ENCODE measurements at places on chromosomes 5 and 9.

- DNase-seq: no peak
These were observed 97.8 kb downstream of the STK32A start for GRCh38 chr5:147332658-147333057.

DNA sequence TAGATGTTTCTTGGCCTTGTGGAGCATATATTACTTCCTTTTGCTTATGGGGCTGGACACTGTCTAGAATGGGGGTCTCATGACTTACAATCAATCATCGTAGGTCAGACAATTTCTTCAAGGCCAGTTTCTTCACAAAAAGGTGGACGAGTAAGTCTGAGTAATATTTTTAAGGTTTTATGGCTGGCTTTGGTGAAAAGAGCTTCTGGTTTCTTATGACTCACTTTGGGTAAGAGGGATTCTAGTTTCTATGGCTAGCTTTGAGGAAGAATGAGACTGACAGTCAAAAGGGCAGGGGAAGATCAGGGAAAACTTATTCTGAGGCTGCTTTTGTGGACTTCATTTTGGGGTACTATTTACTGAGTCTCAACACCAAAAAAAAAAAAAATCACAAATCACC, 2067.2 kb upstream of the C9orf72 start:
- DNase-seq: no peak

DNA sequence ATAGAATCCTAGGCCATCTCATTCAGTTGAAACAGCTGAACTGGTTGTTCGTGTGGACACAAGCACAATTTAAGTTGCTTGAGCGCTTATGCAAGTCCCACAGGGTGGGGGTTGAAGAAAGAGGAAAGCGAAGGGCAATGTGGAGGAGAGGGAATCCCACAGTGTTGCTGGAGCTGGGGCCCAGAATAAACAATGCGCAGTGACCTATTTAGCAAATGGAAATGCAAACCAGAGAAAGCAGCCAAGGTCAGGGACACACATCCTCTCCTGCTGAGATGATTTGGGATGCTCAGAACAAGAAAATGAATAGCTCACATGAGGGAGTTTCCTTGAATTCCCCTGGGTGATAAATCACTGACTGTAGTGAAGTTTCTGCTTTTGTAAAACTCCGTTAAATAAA, 838.3 kb downstream of the TLE4 start:
- no peak for DNase-seq

DNA sequence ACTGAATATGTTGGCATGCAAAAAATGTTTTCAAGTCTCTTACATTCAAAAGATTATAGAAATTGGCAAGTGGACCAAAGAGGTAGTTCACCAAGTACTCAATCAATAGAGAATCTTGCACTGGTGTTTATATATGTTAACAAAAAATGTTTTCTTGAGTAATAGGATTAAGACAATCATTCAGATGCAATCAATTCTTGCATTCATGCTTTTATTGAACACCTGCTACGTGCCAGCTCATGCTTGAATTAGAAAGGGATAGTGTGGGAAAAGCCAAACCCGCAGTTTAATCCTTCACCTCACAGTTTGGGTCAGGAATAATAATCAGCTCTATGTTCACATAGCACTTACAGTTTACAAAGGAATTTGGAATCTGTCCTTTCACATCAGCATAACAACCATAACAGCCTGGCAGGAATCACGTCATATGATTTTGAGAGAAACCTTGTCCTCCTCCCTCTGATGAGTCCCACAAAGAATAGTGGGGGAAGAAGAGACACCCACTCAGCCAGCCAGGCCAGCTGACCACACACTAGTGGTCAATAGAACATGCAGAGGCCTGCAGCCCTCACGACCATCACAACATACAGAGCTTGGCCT, 36.8 kb upstream of the FRRS1L start:
- no peak for DNase-seq

GRCh38 chr9:100715100-100715380, 137.2 kb downstream of the CAVIN4 start:
- DNase-seq: no peak

GRCh38 chr5:6788956-6789649, 75.9 kb downstream of the TENT4A start:
- no peak for DNase-seq

- DNase-seq: no peak
These were observed 100.7 kb downstream of the SH3TC2 start for GRCh38 chr5:148962200-148962550.

DNA sequence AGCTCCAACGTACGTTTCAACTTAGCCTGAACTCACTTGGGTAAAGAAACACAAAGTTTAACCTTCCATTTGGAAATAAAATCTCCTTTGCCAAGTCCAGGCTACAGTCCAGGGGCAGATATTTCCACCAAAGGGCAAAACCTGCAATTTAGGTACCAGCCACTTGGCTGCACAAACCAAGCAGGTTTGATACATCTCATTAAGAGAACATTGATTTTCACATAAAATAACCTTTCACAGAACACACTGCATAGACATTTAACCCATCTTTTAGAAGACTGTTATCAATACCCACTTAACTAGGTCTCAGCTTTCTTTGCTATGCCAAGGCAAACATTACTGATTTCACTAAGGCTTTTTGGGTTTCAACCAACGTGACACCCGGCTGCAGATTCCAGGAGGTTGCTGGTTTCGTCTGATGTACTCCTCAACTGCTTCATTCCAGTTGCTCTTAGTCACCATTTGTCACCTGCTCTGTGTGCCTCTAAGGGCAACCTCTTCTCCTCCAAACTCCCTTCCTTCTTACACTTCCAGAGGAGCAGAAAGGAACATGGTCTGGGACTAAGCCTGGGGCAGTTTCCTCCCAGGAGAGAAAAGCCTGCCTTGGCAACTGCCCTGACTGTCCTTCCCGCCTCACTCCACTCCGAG, 67.1 kb downstream of the EPB41L4B start:
- peak; percentile 58 for DNase-seq

GRCh38 chr9:18699764-18700163, 225.8 kb downstream of the ADAMTSL1 start:
- no peak for DNase-seq

- DNase-seq: no peak
These were observed 69.3 kb upstream of the MELK start for GRCh38 chr9:36503172-36504088.

DNA sequence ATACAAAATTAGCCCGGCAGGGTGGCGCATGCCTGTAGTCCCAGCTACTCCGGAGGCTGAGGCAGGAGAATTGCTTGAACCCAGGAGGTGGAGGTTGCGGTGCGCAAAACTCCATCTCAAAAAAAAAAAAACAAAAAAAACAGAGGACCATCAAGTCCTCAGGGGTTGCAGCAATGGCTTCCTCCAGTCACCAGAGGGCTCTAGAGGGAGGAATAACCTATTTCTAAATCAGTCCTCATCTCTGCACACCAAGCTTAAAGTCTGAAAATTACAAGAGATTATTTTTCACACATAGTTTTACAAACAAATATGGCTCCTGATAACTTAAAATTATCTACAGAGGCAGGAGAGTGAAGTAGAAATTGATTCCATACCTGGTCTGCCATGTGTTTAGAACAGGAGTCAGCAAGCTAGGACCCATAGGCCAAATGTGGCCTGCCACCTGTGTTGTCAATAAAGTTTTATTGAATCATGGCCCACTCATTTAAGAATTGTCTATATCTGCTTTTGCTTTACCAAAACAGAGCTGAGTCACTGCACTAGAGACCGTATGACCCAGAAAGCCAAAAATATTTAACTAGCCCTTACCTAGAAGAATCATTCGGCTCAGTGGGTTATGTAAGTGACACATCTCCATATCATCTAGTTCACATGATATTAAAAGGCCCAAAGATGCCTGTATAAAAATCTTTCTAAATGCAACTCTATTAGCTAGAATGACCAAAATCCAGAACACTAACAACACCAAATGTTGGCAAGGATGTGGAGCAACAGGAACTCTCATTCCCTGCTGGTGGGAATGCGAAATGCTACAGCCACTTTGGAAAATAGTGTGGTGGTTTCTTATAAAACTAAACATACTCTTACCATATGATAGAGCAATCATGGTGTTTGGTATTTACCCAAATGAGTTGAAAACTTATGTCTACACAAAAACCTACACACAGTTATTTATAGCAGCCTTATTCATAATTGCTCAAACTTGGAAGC, 207.7 kb downstream of the FRMD3 start:
- no peak for DNase-seq

DNA sequence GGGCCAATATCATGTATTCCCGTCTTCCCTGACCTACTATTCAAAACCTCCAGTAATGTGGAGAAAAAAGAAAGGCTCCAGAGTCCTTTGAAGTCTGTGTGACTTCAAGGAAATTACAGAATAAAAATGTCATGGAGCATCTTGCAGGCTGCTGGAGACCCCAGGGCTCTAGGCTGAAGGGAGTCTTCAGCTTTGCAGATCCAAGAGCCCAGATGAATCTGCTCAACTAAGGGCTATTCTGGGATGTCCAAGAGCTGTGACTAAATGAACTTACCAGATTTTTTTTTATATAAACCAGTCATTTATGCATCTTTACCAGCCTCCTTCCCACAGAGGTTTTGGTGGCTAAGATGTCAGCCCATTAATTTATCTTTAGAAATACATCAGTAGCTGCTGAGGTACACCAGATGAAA, 167.3 kb downstream of the MUSK start:
- DNase-seq: peak; percentile 21

DNA sequence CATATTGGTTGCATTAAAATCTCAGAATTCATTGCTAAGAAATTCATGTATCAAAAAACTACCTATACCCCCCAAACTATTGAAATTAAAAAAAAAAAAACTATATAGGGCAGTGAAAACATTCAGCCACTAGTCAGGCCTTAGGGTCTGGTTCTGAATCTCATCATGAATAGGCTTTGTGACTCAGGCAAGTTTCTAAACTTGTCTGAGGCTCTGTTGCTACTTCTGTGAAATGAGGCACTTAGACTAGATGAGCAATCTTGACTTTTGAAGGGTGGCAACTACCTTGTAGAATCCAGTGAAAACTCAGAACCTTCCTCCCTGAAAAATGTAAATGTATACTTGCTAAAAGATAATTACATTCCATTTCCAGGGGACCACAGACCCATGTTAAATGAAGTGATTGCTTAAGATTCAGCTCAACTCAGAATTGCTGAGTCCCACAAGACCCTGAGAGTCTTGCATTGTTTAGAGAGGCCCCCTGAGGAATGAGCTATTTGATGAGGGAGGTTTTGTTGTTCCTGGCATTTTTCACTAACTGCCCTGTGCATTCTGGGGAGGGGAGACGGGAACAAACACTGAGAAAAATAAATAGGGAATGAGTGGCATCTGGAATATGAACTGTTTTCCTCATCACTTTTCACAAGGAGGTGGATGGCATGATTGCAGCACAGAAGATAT, 29.5 kb downstream of the RAI14 start:
- DNase-seq: no peak

GRCh38 chr5:168128557-168128956, 162.9 kb upstream of the WWC1 start:
- DNase-seq: no peak

GRCh38 chr9:90702441-90702955, 59.9 kb upstream of the DIRAS2 start:
- DNase-seq: no peak

DNA sequence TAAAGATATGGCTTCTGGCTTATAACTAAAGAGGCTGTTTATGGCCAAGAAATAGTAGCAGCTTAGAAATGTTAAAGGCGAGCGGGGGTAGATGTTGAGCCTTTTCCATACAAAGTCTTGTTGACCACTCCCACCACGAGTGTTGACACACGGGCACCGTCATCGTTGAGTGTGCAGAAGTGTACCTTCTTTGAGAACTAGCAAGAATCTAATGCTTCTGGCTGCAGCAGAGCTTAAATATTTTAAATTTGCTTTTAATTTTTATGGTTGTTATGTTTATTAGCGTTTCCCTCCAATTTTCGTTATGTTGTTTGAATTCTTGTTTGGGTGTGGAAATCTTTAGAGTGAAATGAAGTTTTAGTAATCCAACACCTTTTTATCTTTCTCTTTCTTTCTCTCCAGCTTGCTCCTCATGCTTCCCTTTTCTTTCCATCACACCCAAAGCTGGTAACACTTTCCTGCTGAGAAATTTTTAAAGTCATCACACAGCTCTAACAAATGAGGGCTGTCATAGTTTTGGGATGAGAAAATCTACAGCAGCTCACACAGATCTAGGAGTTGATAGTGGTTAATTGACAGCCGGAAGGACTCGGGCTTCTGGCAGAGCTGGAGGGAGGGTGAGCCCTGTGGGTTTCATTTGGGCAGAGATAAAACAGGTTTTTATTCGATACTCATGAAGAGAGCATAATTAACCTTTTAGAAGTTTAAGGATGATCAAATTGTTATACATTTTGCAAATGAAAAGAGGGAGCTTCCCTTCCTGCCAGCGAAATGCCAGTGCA, 120.1 kb upstream of the ZNF608 start:
- DNase-seq: no peak

- no peak for DNase-seq
These were observed 599.8 kb downstream of the PDE4D start for GRCh38 chr5:59293700-59294099.

GRCh38 chr9:95736370-95736769, 139.1 kb upstream of the ERCC6L2 start:
- DNase-seq: no peak

DNA sequence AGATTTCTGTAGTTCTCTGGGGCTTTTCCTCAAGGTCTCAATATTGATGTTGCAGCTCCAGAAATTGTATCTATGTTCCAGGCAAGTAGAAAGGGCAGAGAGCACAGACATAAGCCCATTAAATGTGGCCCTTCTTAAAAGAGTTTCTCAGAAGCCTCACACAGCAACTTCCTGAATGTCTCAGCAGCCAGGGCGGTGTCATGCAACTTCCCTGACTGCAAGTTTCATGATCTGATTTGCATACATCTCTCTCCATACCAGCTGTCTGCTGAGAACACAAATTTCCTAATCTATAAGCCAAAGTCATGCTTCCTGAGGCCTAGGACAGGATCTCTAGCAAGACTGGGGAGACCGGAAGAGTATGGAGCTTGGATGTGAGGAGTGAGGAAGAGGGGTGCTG, 13.0 kb downstream of the RGS7BP start:
- no peak for DNase-seq

DNA sequence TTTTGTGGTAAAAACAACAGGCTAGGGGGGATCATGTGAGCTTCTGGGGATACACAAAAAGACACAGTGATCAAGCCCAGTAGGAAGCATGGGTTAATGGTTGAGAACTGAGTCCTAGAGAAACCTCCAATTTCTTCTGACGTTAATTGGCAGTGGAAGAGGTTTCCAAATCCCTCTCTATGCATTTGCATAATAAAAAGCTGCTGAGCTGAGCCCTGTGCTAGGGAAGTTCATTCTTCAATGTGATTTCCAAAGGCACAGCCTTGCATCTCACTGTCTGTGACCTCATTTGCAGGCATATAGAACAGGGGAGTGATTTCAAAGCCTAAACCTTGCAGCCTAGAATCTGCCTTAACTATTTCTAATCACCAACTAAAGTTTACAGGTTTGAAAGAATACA, 812 bp downstream of the DNAH5 start:
- no peak for DNase-seq
